ENCODE measurements at places on chromosomes 7 and 10.

GRCh38 chr10:70364772-70365091, 17.7 kb downstream of the LRRC20 start:
- no peak for DNase-seq

- DNase-seq: no peak
These were observed 152.5 kb upstream of the AKR1E2 start for GRCh38 chr10:4673279-4674040.

DNA sequence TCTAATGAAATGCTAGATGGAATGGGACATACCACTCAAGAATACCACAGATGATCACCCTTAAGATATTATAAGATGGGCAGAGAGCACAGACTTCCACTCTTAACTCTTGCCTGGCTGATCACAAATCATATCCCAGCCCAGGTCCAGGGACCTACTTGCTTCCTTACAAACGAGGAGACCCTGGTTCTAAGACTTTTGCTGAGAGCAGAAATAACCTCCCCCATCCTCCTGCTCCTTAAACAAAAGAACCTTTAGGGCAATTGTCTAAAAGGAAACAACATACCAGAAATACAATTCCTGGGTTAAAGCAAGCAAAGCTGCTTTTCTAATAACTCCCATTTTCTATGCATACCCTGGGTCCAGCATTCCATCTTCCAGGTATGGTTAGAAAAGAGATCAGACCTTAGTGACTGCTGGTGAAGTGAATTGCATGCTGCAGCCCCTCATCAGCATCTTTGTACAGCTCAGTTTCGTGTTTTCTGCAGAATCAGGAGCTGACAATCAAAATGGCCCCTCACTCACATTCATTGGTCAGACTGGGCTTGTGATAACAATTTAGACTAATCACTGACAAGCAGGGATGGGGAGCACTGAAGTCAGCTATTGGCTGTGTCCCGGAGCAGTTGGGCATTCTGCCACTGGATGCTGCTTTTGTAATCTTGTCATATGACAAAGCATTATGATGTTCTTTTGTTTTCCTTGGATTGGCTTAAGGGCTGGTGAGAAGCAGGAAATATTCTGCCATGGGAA, 14.6 kb downstream of the IFIT3 start:
- DNase-seq: no peak

DNA sequence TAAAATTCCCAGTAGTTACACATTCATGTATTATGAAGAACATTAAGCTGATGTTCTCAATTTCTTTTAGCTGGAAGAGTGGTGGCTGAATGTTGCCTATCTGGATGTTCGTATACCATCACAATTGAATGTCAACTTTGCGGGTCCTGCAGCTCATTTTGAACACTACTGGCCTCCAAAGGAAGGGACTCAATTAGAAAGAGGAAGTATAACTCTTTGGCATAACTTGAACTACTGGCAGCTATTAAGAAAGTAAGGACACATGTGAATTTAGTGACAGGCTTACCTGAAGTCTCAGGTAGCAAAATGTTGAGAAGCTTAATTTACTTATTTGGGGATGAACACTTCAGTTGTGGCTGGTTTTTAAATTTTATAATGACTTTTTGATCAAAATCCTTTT, 15.9 kb downstream of the CROT start:
- no peak for DNase-seq

DNA sequence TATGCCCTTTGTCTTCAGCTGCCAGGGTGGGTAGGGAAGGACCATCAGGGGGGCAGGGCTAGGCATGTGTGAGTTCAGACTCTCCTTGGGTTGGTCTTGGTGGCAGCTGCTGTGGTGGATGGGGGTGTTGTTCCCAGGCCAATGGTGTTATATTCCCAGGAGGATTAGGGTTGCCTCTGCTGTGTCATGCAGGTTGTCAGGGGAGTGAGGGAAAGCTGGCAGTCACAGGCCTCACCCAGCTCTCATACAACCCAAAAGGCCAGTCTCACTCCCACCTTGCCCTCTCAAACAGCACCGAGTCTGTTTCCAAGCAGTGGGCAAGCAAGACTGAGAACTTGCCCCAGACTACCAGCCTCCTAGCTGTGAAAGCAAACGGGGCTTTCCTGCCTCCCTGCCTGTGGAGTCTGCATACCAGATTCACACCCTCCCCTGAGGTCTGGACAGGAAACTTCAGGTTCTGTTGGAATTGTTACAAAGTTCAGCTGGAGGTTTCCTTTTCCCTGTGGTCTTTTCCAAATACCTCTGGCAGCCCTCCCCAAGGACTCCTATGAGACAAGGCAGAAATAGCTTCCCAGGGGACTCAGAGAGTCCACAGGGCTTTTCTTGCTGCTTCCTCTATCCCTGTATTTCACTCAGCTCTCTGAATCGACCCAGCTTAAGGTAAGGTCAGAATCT, 1.4 kb downstream of the HYAL4 start:
- no peak for DNase-seq

- no peak for DNase-seq
These were observed 60.6 kb downstream of the PRTFDC1 start for GRCh38 chr10:24891823-24892222.

GRCh38 chr10:113820507-113820906, 33.4 kb downstream of the DCLRE1A start:
- DNase-seq: no peak

DNA sequence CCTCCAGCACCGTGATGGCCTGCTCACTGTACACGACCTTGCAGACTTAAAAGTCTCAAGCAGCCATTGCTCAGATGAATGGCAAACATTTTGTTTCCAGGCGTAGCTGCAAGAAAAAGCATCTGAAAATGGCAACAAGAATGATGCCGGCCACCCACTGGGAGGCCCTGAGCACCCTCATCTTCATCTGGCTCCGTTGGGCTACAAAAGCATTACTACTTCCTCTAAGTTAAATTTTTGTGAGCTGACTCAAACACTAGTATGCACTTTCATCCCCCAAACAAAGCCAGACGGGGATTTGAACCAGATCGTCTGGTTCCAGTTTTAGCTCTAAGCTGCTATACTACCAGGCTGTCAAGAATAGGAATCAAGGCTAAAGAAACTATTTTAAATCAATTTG, 116.6 kb upstream of the CDK1 start:
- DNase-seq: peak; percentile 61

GRCh38 chr7:23404546-23405239, 65.6 kb downstream of the IGF2BP3 start:
- DNase-seq: no peak

DNA sequence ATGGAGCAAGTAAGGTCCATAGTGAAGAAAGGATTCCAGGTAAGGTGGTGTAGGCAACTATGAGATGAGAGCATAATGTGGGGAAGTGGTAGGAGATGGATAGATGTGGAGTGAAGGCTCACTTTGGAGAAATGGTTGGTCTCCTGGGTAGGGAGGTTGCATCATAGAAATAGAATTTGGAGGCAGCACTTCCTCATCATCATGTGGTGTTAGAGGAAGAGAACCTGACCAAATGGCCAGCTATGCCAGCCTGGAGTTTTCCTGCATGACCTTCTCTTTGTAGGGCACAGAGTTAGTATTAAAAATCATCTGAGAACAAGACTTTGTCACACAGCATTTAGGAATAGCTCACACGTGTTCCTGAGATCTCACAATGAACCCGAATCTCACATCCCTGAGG, 126.7 kb upstream of the CXCL12 start:
- no peak for DNase-seq
